ENCODE measurements at places on chromosomes 1 and 21.

GRCh38 chr1:152745765-152746444, 11.9 kb upstream of the KPRP start:
- DNase-seq = no peak

GRCh38 chr1:207850621-207851407, 60.1 kb downstream of the CD34 start:
- no peak for DNase-seq

- no peak for DNase-seq
Measured at GRCh38 chr1:41005876-41006275, 15.6 kb downstream of the SLFNL1 start.

- DNase-seq = no peak
Measured at GRCh38 chr1:156055281-156056048, 883 bp downstream of the LAMTOR2 start.

GRCh38 chr1:40742363-40743061, 41.1 kb upstream of the KCNQ4 start:
- DNase-seq = no peak

DNA sequence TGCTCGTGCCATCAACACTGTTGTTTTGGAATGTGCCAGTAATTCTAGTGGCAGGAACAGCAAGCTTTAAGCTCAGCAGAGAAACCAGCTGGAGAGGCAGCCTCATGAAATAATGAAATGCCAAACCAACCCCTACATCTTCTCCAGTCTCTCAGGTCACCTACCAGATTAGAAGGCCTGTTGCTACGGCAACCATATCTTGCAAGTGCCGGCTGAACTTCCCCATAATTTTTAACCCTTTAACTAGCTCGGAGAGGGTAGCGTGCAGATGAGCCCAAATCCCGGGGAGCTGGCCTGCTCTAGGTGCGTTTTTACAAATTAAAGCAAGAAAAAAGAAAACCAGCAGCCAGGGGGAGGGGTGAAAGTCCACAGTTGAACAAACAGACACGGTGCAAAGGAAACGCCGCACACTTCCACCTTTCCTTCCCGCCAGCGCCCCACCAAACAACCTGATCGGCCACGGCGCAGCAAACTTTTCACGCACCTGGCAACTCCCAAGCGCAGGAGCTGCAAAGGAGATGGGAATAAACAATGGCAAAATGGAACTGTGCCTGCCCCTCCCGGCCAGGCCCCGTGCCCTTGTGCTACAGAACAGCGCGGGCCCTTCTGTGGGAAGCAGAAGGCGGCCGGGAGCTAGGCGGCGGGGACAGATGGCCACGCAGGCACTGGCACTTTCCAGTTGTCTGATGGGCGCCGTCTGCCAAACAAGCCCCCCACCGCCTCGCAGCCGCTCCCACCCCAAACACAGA, 50.1 kb downstream of the SSBP3 start:
- no peak for DNase-seq

GRCh38 chr1:117577191-117577885, 28.5 kb upstream of the TENT5C start:
- no peak for DNase-seq

GRCh38 chr1:75765697-75766355, 20.2 kb upstream of the RABGGTB start:
- DNase-seq = no peak

GRCh38 chr1:109158433-109158832, 44.5 kb downstream of the ELAPOR1 start:
- DNase-seq = no peak

DNA sequence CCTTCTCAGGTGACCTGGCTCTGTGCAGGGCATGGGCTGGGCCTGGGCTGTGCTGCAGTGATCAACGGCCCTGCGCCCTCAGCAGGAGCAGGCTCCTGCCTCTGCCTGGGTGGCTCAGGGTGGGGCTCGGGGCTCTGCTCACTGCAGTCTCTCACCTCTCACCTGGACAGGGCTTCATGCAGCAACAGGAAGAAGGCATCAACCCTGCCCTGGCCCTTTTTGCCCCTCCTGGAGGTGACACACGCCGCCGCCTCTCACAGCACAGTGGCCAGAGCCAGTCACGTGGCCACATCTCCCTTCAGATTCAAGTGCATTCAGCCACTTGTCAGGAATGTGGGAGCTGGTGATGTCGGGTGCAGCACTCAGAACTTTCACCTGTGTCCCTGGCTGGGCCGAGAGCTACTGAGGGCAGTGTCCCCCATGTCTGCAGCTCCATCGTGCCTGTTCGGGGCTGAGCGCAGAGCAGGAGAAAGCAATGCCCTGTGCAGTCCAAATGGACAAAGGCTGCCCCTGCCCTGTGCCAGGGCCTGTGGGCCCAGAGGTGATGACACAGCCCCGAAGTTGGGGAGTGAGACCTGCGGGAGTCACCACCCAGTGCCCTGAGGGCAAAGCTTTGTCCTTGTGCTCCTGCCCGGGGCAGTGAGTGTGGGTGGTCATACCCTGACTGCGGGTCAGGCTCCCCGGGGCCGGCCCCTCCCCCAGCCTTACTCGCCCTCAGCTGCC, 314.0 kb downstream of the PTPRU start:
- no peak for DNase-seq

DNA sequence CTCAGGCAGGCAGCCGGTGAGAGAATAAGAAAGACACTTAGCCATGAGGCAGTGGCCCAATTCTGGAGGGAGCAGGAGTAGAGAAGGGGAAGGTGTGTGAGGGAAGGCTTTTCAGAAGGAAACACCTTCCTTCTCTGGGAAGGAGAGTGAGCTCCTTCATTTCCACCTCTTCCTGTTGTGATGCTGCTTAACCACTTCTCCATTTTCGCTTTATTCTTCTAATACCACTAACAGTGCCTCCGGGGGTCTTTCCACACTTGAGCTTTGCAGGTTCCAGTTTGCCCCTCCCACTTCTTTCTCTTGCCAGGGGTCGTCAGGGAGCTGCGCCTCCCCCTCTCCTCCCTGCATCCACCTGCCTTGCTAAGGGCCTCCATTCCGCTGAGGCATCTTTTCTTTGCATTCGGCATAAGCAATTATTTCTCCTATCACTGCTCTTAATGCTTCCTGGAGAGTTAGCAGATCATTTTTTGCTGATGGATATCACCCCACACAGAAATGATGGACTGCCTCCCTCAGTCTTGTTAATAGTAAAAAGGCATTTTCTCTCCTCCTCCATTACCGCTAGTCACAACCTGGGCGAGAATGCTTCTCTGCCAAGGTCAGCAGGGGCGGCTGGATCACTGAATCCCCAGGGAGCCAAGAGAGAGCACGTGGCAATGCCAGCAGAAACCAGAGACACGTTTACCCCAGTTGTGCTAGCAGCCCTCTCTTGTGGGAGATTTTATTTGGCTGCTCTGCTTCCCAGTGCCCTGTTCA, 74.8 kb downstream of the ELAVL4 start:
- no peak for DNase-seq

GRCh38 chr1:114178936-114179335, 25.3 kb upstream of the SYT6 start:
- DNase-seq = no peak

- DNase-seq = no peak
Measured at GRCh38 chr1:204744107-204744779, 58.7 kb upstream of the LRRN2 start.

- no peak for DNase-seq
Measured at GRCh38 chr21:44887126-44887806, 13.8 kb upstream of the PTTG1IP start.

DNA sequence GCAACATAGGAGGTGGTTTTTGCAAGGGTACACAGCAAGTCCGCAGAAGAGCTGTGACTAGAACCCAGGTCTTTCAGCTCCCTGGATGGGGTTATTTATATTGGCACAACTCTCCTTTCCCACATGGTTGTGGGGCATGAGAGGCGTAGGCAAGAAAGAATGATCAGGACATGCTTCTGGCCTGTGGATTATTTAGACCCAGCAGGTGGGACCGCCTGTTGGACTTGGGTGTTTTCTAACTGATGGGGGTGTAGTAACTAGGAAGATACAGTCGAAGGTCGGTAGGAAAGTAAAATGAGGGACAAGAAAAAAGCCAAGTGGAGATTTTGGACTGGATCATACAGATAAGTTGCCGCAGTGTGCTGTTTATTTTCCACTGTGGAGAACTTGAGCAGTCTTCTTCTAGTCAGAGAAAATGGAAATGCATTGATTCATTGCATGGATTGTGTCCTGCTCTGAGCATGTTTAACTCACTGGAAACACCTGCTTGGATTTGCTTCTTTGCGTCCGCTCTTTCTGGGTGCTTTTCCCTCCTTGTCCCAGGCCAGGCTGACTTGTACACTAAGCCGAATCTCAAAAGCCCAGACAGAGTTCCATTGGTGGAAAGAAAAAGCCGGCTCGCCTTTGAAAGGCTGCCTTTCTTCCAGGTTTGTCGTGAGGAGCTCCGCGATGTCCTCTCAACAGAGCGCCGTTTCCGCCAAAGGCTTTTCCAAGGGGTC, 592 bp downstream of the CRCT1 start:
- no peak for DNase-seq

GRCh38 chr1:116769994-116770393, 15.8 kb downstream of the CD2 start:
- no peak for DNase-seq

DNA sequence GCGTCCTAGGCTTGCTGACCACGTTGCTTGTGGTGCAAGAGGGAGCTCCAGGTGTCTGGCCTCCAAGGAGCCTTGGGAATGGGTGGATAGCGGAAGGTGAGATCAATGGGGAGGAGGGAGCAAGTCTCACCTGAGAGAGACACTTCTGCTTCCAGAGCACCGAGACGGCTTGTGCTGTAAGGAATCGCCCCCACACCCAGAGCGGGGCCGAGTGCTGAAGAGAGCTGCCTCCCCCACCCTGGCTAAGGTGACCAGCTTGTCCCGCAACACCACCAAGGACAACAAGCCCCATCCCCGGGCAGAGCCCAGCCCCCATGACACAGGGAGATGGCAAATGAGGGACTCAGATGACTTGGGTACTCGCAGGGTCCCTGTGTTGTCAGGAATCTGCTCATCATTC, 485.6 kb downstream of the NPHP4 start:
- DNase-seq = no peak

DNA sequence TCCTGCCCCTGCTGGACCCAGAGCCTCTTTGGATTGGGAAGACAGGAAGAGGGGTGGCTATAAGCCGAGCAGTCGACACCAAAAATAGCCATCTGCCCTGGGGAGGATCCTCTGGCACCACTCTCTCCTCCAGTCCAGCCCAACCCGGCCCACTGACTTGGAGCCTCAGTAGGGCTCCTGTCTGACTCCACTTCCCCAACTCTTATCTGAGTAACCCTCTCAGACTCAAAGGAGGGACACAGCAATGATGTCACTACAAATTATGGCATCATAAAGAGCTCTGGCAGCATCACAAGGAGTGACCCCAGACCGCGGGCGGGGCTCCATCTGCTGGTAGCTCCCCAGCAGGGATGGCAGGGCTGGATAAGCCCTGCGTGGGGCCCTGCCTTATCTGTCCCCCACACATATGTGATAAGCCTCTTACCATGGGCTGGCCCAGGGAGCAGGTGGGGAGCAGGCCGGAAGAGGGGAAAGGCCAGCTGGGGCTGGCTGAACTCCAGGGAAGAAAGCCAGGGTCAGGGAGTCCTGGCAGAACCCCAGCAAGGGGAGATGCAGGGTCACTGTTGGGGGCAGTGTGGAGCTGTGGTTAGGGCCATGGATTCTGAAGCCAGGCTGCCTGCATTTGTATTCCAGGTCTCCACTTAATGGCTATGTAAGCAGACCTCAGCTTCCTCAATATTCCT, 4.6 kb upstream of the SLC6A9 start:
- no peak for DNase-seq

- peak; percentile 38 for DNase-seq
Measured at GRCh38 chr1:11736746-11737639, 1.1 kb downstream of the AGTRAP start.

DNA sequence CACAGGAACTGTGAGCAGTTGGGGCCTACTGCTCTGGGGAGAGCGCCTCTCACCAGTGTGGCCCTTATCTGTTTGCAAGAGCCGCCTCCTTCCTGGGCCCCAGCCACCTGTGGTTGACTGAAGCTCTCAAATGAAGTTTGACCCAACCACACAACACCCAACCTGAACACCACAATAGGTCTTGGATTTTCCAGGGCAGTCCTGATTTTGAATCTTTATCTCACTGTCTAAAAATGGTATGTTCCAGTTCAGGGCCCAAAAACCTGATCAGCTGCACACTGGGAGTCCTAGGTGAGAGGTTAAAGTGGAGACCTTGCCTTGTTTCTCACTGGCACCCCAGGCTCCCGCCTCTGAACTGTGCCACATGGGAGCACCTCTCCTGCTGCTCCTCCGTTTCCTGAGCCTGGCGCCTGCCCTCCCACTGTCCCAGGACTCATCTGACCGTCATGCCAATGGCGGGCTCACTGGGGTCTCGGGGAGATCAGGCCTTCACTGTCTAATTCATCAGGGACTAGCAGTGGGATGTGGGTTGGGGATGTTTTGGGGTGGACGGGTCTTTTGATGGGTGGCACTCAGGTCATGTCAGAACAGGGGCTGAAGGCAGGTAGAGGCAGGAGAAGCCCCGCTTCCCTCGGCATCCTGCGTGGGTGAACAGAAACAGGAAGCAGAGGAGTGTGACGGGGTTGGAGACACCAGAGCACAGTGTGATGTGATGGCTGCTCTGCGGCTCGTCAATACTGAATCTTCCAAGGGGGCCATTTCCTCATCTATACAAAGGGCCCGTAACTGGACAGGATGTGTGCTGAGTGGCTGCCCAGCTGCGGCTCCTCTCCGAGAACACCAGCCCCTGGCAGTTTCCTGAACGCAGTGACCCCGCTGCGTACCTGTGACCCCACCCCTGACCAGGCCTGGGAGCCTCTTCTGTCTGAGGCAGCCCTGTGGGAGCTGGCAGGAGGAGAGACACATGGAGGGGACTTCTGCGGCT, 59.6 kb upstream of the ITPKB start:
- no peak for DNase-seq

DNA sequence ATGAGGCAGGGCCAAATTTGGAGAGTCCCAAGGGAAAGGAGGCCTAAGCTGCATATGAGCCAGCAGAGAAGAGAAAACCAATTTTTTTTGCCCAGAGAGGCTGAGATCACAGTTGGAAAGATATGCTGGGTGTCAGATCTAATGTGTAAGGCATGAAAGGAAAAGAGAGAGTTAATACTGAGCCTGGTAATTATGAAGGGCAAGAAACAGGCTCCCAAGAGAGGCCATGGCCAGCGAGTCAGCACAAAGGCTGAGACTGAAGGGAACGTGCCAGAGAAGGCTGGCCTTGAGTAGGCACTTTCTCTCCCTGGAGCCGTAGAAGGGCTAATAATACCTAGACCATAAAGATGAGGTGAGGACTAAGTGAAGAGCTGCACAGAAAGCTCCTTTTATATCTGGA, 31.8 kb upstream of the BEND5 start:
- no peak for DNase-seq

GRCh38 chr1:93728480-93729131, 47.0 kb upstream of the BCAR3 start:
- no peak for DNase-seq

- no peak for DNase-seq
Measured at GRCh38 chr1:56774067-56774609, 45.1 kb downstream of the FYB2 start.

GRCh38 chr21:28522014-28522799, 470.5 kb downstream of the LTN1 start:
- DNase-seq = no peak

DNA sequence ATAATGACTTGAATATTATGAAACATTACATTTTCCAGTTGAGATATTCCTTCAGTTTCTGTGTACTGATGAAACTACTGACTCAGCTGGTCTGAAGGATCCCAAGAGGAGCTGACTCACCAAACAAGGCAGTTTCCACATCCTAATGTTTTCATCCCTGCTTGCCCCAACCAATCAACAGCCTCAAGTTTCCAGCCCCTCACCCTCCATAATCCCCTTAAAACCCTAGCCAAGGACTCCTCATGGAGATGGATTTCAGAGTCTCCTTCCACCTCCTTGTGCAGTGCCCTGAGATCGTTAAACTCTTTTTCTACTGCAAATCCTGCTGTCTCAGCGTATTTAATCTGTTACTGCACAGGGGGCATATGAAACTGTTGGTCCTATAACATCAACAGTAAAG, 83.1 kb upstream of the HAO2 start:
- no peak for DNase-seq

Measured in omental fat pad (tissue), 4 donors.